ENCODE measurements at places on chromosomes 6 and 20.

- DNase-seq, result no peak
Observed at GRCh38 chr6:72037006-72037405, 150.7 kb downstream of the RIMS1 start.

DNA sequence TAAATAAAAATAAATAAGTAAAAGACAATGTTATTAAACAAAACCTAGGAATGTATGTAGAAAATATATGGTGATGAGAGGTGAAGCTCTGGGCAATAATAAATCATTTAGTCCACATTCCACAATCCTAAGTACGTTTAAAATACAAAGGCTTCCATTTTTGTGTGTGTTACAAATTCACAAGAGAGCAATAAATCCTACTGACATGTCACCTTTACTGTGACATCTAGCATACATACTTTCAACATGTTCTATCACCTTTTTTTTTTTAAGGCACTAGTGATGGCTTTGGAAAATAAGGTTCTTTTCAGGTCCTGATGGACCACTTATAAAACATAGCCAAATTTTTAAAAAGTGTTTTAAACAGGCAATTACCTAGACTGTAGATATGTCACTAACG is 12.0 kb downstream of the REV3L start:
- no peak for DNase-seq

- peak; percentile 21 for DNase-seq
Observed at GRCh38 chr6:33815854-33816253, 12.1 kb upstream of the MLN start.

GRCh38 chr20:34872622-34873224 is at the start of gene GGT7:
GGT7 (minus strand) TSS chr20:34872856; CDS start chr20:34872815, 41 bp downstream.
- DNase-seq, result peak; percentile 90

DNA sequence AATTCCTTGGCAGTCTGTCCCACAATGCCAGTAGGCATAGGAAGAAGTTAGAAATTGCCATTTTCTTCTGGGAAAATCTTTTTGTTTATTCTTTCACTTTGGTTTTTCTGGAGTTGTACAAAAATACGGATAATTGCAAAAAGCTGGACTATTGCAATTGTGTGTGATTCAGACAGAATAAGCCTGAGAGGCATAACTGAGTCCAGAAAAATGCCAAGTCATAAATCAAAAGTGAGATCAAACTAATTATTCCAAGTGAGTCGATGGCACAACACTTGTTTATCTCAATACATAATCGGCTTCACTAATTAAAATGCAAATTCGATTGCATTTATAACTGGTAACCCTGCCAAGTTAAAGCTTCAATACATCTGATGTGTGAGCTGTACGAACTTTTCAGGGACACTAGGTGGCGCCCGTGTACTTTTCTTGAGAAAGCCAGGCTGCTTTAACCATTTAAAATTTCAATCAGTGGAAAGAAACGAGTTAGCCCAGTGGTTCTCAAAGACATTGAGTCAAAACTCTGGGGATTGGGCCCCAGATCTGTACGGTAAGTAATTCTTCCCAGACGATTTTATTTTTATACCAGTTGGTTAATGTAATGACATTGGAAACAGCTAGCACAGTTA is 102.6 kb downstream of the LAMP5 start:
- DNase-seq, result peak; percentile 80

DNA sequence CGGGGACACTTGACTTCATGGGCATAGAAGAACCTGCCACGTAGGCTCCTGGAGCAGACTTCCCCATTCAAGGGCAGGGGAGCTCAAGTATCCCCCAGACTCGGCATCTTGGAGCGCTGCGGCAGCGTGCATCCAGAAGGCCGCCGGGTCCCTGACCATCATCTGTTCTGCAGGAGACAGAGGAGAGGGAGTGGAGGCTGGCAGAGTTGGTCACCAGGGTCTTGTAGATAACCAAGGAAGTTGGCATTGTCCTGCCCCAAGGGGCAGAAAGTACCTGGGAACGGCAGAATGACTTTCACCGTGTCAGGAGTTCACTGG is 82.8 kb downstream of the TCP11 start:
- DNase-seq, result no peak

DNA sequence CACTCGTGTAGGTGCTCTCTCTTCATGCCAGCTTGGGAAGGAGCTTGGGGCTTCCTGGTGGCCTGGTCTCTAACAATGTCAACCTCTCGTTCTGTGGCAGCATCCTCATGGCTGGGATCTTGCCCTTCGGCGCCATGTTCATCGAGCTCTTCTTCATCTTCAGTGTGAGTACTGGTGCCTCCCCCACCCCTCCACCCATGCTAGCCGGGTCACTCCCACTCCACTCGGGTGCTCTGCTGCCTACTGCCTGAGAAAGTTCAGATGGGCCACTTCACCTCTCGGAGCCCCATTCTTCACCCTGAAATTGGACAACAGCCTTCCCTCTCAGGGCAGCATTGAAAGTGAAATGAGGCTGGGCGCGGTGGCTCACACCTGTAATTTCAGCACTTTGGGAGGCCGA is 48.8 kb downstream of the TM9SF4 start:
- no peak for DNase-seq

- DNase-seq, result peak; percentile 35
Observed at GRCh38 chr6:37889051-37889450, 69.5 kb downstream of the ZFAND3 start.

DNA sequence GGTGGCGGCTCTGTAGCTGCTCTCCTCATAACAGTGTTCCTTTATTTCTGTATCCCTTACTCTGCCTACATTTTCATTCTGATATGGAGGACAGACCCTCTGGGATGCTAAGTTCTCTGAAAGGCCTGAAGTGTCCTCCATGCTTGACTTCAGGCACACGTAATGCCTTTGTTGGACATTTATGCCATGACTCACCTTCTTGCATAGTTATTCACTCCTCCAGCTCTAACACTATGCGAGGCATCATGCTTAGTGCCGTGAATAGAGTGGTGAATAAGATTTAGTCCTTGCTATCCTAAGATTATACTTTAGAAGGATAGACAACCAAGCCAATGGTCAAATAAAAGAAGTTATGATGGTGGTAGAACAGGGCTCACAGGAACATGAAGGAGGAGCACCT is 760.9 kb upstream of the FLRT3 start:
- DNase-seq, result peak; percentile 26

DNA sequence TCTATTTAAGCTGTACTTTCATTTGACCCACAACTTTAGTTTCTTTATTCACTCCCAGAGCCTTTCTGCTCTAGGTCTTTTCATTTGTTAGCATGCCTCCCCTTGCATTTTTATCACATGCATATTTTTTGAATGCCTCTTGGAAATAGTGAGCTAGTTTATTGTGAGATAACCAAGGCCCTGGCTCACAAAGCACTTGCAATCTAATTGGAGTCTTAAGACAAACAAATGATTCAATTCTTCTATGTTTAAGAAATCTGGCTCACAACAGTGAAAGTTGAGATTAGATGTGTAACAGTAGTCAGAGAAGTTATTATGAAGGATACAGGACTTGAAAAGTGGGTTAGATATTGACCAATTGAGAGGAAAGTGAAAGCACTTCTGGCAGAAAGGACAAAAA is 173.4 kb downstream of the MOXD1 start:
- DNase-seq, result peak; percentile 76

Measured in astrocyte of the hippocampus (primary cell).